Activated naive CD8-positive, alpha-beta T cell treated with anti-CD3 and anti-CD28 coated beads, Interleukin-2, amount 10 ng/mL, durations not matched to agents 7 days and 5 days (primary cell): ENCODE measurements at places on chromosomes 2 and 18.

GRCh38 chr18:3425446-3425845, 24.5 kb upstream of the TGIF1 start:
- DNase-seq: no peak

DNA sequence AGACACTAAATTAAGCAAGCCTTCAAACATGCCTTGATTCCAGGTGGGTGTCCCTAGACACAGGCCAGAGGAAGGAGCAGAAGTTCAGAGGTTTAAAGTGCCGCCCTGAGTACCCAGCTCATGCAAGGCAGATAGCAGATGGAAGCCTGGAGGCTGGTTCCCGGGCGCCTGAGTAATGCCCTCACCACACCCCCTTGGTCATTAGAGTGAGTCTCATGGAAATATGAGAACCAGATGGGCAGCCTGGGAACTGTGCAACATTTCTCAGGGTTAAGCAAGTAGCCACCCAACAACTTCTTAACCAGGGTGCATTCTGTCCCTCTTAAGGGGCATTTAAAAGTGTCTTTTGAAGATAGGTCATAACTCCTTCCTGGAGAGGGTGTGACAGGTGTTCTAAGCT, 44.1 kb downstream of the TGFA start:
- DNase-seq: no peak

GRCh38 chr2:240195316-240195861, 54.9 kb upstream of the OTOS start:
- DNase-seq: no peak

GRCh38 chr2:230991598-230991997, 4.3 kb upstream of the SPATA3 start:
- no peak for DNase-seq

DNA sequence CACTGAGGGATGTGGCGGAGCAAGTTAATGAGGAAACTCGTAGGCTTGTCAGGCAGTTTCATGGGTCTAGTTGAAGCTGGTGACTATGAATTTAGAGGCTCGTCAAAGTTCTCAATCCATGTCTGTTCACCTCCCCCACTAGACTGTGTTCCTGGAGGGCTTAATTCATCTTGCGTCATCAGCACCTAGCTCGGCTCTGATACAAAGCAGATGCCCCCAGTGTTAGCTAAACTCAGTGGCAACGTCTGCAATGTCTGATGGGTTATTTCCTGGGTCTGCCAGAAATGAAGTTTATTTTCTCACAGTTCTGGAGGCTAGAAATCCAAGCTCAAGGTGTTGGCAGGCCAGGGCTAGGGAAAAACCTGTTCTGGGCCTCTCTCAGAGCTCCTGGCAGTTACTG, 140.6 kb downstream of the PID1 start:
- DNase-seq: no peak

DNA sequence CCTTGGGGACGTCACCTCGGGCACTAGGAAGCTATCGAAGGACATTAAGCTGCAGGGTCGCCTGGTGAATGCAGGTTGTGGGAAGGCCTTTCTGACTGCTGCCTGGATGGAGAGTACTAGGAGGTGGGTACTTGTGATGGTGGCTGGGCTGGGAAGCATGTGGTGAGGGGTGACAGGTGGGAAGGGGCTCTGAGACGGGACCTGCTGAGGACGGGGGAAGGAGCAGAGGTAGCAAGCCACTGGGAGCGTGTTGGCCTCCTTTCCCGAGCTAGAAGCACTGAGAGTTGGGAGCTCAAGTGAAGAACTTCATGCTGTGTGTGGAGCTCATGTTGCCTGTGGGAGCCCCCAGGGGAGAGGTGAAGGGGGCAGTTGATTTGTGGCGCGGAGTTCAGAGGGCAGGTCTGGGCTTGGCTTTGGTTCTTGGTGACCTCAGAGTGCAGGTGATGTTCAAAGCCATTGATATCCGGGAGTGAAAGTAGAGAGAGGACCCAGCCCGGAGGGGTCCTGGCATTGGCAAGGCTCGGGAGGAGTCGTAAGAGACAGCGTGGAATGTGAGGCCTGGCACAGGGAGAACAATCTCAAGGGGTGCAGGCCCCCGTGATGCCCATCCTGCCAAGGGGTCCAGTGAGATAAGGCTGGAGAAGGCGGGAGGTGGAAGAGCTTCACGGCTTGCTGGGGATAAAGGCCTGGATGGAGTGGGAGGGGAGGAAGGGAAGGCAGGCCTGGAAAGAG, 13.2 kb downstream of the MROH2A start:
- DNase-seq: no peak

- no peak for DNase-seq
Observed at GRCh38 chr2:239920693-239921365, 104.3 kb downstream of the NDUFA10 start.

- no peak for DNase-seq
Observed at GRCh38 chr2:191206613-191207471, 38.4 kb upstream of the MYO1B start.
